Activated CD8-positive, alpha-beta memory T cell treated with anti-CD3 and anti-CD28 coated beads for 36 hours (primary cell): ENCODE measurements at places on chromosomes 4 and X. TPM values are rescaled to one million over a fixed set of nuclear protein-coding genes. Genes with fewer than 3 reads are reported as not detected.

The ITIH6 gene
- not detected for total RNA-seq

The GSX2 gene
- total RNA-seq = not detected

The CLDN22 gene
- total RNA-seq = not detected

The VCX2 gene
- total RNA-seq = not detected

The TMPRSS11F gene
- total RNA-seq = not detected

The TBX22 gene
- not detected for total RNA-seq

The TRIML2 gene
- not detected for total RNA-seq

The NPNT gene
- total RNA-seq = not detected

The USP17L26 gene
- total RNA-seq = not detected

The AMOT gene
- 1.7 TPM for total RNA-seq

The RHOXF1 gene
- total RNA-seq = not detected

The C4orf51 gene
- total RNA-seq = not detected

The CXorf49 gene
- not detected for total RNA-seq

The NAA15 gene
- total RNA-seq = 128 TPM

The ATP8A1 gene
- total RNA-seq = 29.1 TPM

The HDAC8 gene
- total RNA-seq = 21.7 TPM

The SPANXD gene
- not detected for total RNA-seq

The UCP1 gene
- not detected for total RNA-seq

The KIF4A gene
- total RNA-seq = 18.7 TPM

The PRDM8 gene
- total RNA-seq = 7.2 TPM

The BEX3 gene
- 13.0 TPM for total RNA-seq

The MMRN1 gene
- not detected for total RNA-seq

The FAM47A gene
- not detected for total RNA-seq

The GSPT2 gene
- 10.7 TPM for total RNA-seq

The PNMA6A gene
- total RNA-seq = 1.2 TPM

The CXorf65 gene
- 5.6 TPM for total RNA-seq

The GPC4 gene
- total RNA-seq = not detected

The NHS gene
- total RNA-seq = 13.6 TPM

The CT45A10 gene
- total RNA-seq = not detected

The SUPT20HL1 gene
- 0.11 TPM for total RNA-seq

The CCSER1 gene
- 0.06 TPM for total RNA-seq

The NOA1 gene
- 23.7 TPM for total RNA-seq

The PDZD4 gene
- 0.94 TPM for total RNA-seq
